ENCODE measurements at places on chromosomes 3 and 15.

DNA sequence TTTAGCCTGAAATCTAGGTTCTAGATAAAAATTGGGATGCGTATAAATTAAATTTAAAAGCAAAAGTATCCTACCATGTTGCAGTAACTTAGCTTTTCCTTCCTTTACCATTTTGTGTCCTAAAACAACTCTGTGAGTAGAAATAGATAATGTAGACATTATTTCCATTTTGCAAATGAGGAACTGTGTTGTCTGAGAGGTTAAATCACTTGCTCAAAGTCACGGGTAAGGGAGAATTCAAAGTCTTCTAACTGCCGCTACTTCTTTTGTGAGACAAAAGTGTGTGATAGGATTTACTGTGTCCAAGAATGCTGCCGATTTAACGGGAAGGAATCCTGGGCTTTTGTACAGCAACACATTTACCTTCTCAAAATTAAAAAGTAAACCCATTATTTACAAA lies 40.7 kb downstream of the MYO1E start:
- no peak for DNase-seq

- DNase-seq = peak; percentile 72
Measured at GRCh38 chr3:148955544-148956346, 35.6 kb upstream of the GYG1 start.

- DNase-seq = no peak
Measured at GRCh38 chr3:183306798-183307671, 54.0 kb downstream of the B3GNT5 start.

DNA sequence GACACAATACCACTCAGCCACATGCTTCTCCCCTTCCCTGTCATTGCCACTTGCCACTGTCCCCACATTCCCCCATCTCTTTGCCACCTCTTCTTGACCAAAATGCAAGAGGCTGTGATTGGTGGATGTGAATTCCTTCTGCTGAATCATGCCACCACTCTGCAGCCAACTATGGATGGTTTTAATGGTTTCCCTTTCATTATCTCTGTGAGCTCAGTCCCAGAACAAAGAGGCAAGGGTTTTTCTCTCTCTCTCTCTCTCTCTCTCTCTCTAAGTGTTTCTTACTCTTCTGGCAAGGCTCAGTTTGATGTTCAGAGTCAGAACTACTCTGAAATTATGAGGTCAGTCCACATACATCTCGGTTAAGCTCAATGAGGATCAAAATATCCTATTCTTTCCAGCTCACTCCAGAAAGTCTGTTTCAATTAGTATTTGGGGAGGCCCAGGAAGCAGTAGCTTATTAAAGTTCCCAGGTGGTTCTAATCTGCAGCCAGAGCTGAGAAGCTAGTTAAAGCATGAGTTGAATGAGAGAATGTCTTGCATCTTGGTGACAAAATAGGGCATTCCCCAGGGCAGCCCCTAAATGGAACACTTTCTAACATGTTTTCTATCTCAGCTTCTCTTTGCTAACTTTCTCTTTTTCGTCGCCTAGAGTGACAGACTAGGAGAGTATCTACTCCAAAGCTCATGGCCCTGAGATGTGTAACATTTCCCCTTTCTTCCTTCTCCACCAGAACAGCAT lies 8.5 kb upstream of the ILDR1 start:
- DNase-seq = no peak

GRCh38 chr3:126962756-126963155 lies 20.2 kb upstream of the PLXNA1 start:
- DNase-seq = no peak

GRCh38 chr3:62260655-62261054 lies 112.7 kb downstream of the FEZF2 start:
- DNase-seq = no peak

- no peak for DNase-seq
Measured at GRCh38 chr3:17605934-17606333, 136.5 kb downstream of the TBC1D5 start.

DNA sequence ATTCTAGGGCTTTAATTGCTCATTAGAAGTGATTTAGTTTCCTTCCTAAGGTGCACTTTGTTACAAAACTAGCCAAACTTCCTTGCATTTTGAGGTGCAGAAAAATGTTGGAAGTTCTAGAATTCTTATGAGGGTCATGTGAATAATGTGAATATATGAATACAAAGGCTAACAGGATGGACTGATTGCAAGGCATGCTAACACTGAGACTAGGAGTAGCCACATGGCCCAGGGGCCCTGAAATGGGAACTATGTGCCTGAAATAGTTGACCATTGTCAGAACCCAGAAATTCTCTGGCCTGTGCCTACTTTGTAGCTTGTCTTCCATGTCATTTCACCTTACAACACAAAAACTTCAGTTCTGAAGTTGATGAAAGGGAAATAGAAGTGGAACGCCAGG lies 10.8 kb downstream of the ASB7 start:
- no peak for DNase-seq

DNA sequence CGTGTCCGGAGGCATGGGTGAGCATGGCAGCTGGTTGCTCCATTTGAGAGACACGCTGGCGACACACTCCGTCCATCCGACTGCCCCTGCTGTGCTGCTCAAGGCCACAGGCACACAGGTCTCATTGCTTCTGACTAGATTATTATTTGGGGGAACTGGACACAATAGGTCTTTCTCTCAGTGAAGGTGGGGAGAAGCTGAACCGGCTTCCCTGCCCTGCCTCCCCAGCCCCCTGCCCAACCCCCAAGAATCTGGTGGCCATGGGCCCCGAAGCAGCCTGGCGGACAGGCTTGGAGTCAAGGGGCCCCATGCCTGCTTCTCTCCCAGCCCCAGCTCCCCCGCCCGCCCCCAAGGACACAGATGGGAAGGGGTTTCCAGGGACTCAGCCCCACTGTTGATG lies 49.5 kb downstream of the PGPEP1L start:
- DNase-seq = no peak

GRCh38 chr3:34212175-34212574 lies 413.7 kb downstream of the PDCD6IP start:
- no peak for DNase-seq

DNA sequence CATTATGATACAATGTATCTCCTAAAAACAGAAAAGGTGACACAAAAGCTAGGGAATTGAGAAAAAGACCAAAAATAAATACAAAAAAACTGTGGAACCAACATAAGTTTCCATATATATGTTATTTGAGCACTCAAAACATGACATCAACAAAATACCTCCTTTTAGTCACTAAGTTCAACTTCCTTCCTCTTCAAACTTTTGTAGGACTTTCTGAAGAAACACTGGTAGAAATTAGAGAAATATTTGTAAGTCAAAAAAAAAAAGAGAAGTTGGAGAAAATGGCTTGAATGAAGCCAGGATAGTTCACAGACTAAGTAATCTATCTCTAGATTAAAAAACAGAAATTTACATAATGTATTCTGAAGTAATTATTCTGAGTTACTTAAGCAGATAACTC lies 208.4 kb upstream of the ALCAM start:
- no peak for DNase-seq

DNA sequence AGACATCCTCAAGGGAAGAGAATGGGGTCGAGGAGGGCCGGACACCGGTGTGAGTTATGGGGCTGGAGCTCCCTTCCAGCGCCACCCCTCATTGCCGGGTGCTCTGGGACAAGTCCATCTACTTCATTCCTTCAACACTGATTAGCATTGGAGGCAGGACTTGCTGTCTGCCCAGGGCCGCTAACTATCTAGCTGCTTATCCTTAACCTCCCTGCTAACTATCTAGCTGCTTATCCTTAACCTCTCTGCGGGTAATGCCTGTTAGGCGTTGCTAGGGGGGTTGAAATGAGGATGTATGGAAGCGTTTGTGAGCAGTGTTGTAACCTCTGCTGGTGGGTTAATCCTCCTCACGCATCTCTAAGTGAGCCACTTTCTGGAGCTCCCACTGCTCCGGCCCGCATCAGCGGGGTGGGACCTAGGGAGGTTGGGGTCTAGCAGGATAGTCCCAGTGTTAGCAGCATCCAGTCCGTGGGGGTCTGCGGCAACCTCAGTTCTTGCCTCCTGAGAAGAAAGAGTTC lies 10.9 kb upstream of the CHAC1 start:
- no peak for DNase-seq

GRCh38 chr15:40815042-40815698 lies 7.9 kb upstream of the DNAJC17 start:
- no peak for DNase-seq

GRCh38 chr3:108329947-108330346 lies 33.6 kb downstream of the HHLA2 start:
- no peak for DNase-seq

GRCh38 chr3:143535994-143536784 lies 312.1 kb downstream of the SLC9A9 start:
- DNase-seq = no peak

DNA sequence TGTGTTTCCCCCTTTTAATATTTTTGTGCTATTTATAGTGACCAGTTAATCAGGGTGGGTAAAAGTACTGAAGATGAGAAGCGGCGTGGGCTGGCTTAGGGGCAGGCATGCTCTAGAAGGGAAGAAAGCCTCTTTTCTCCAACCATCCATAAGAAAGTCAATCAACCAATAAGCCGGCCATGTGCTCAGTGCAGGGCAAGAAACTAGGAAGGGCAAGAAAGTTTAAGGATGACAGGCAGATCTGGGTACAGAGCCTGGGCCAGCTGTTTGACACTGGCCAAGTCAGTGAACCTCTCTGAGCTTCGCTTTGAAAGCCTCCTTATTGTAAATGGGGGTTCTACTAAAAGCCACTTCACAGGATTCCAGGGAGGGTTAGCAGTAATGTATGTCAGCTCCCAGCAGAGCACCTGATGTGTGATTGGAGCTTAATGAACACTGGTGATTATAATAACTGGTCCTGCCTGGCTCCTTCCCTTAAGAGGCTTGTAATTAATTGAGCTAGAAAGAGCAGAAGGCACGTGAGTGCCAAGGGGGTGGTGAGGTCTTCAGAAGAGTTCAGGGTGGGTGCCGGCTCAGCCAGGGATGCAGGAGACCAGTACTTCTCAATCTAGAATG lies 5.7 kb upstream of the CHRNA3 start:
- no peak for DNase-seq

GRCh38 chr3:195010551-195011100 lies 260.3 kb downstream of the XXYLT1 start:
- DNase-seq = no peak

GRCh38 chr15:43919540-43920253 lies 92.9 kb downstream of the WDR76 start:
- DNase-seq = no peak

- DNase-seq = no peak
Measured at GRCh38 chr3:12177126-12177525, 18.4 kb upstream of the TIMP4 start.

- no peak for DNase-seq
Measured at GRCh38 chr3:43073836-43074220, 32.1 kb downstream of the POMGNT2 start.

- no peak for DNase-seq
Measured at GRCh38 chr3:48466386-48467109, 20.0 kb downstream of the ATRIP start.

DNA sequence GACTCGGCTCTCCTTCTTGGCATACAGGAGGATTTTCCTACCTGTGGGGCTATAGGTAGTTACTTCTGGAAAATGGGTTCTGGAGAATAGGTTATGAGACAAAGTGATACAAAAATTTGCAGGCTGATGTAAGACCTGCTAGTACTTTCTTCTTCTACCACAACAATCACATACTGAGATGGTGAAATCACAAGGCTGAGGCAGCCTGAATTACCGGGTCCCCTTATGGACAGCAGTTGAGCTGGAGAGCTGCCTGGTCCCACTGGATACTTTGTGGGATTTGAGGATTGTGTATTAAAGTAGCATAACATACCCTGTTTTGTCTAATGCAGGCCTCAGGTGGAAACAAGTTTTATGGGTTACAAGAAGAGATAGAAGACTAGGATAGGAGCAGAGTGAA lies 86.5 kb upstream of the FAM98B start:
- no peak for DNase-seq

DNA sequence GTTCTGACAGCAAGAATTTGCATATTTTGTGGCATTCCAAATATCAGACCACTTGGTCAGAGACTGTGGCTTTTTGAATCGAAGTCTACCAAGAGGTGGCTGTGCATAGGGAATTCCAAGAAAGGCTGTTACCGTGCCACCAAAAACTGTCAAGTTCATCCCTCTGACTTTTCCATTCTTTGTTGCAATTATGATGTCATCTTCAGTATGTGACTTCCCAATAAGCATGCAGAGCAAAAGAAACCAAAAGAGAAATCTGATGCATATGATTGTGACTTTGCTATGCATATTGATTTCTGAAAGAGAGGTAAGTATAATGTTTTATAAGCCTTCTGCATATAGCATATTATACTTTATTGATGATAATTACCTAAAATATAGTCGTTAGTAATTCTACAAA lies 6.5 kb downstream of the BCHE start:
- no peak for DNase-seq

GRCh38 chr3:122993124-122993978 lies 34.2 kb downstream of the SEMA5B start:
- no peak for DNase-seq

DNA sequence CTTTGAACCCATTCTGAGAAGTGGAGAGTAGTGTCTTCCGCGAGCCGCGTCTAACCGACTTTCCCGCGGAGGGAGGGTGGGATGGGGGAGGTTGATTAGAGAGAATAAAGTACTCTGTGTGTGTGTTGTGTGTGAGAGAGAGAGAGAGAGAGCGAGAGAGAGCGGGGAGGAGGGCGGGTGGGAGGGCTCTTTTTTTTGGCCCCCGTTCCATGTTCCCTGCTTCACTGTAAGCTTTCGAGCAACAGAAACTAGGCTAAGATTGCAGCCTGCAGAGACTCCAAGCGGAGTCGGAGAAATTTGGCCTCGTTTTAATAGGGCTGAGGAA lies 1.6 kb upstream of the MEIS2 start:
- no peak for DNase-seq

DNA sequence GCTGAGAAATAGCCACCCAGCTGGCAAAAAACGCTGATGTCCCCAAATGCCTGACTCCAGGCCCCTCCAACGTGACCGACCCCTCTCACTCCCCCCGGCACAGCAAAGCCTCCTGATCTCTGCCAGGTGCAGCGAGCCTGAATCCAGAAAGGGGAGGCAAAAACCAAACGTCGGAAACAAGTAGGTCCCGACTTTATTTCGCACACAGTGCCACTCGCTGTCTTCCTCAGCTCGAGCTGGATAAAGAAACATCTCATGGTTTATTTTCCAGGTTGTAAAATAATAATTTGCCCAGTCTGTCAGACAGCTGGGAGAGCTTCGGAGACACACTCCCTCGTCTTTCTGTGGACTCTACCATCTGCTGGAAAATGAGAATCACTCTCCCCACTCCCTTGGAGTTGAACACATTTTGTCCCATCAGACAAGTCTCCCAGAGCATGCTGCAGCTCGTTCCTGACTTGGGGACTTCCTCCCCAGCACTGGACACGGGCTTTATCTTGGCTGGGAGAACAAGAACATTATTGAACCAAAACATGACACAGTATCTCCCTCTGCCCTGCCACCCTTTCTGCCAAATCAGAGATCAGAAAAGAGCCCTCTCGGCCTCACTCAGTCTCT lies 142.8 kb downstream of the NUP210 start:
- no peak for DNase-seq

- DNase-seq = no peak
Measured at GRCh38 chr3:7275396-7275795, 414.5 kb downstream of the GRM7 start.

- no peak for DNase-seq
Measured at GRCh38 chr3:20683910-20684309, 497.9 kb upstream of the SGO1 start.
